ENCODE measurements at places on chromosomes 2 and 18. TPM values are rescaled to one million over a fixed set of nuclear protein-coding genes. Genes with fewer than 3 reads are reported as not detected.

Gene ITGB1BP1
- 60.8 TPM for polyA plus RNA-seq

Gene NEU2
- not detected for polyA plus RNA-seq

Gene PDK1
- polyA plus RNA-seq: 25.5 TPM

Gene SCYGR4
- not detected for polyA plus RNA-seq

Gene TFCP2L1
- 0.09 TPM for polyA plus RNA-seq

Gene MGAT4A
- polyA plus RNA-seq: 3.8 TPM

Gene SLC16A14
- polyA plus RNA-seq: 2.0 TPM

Gene FRZB
- 24.1 TPM for polyA plus RNA-seq

Gene PLGLB2
- polyA plus RNA-seq: not detected

Measured in forelimb muscle (tissue), 1 donor.